ENCODE measurements at places on chromosomes 5 and 9.

- DNase-seq, result no peak
Measured at GRCh38 chr9:25917731-25918362, 239.6 kb upstream of the TUSC1 start.

DNA sequence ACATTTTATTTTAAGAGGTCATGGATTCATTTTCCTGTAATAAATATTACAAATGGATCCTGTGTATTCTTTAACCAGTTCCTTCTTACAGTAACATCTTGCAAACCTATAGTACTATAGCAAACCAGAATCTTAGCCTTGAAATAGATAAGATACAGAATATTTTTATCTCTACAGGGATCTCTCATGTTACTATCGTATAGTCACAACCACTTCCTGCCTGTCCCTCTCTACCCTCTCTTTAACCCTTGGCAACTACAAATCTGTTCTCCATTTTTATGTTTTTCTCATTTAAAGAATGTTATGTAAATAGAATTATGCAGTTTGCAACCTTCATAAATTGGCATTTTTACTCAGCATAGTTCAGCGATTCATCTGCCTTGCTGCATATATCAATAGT lies 454.0 kb downstream of the DIRAS2 start:
- no peak for DNase-seq

DNA sequence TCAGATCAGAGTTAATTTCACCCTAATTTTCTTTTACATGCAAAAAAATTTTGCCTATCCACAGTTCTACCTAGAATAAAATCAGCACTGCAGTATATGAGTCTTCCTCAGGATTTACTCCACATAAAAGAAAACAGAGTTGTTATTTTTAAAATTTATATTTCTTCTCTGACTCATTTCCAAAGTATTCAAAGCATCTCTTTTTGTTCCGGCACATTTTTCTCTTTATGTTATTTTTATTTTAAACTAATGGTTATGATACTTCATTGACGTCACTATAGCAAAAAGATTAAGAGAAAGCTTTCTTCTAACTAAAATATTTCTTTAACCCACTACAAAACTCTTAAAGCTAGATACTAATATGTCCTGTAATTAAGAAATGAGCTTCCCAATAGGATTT lies 590.4 kb downstream of the PRELID2 start:
- DNase-seq, result no peak

- DNase-seq, result no peak
Measured at GRCh38 chr9:90441814-90442213, 200.8 kb downstream of the DIRAS2 start.

- DNase-seq, result no peak
Measured at GRCh38 chr9:110742741-110743371, 74.3 kb downstream of the MUSK start.

GRCh38 chr5:157658893-157659292 lies 6.7 kb upstream of the SOX30 start:
- DNase-seq, result no peak

- DNase-seq, result no peak
Measured at GRCh38 chr5:68547056-68547455, 331.5 kb downstream of the PIK3R1 start.

GRCh38 chr5:132641241-132641723 lies 16.7 kb upstream of the IL13 start:
- no peak for DNase-seq

DNA sequence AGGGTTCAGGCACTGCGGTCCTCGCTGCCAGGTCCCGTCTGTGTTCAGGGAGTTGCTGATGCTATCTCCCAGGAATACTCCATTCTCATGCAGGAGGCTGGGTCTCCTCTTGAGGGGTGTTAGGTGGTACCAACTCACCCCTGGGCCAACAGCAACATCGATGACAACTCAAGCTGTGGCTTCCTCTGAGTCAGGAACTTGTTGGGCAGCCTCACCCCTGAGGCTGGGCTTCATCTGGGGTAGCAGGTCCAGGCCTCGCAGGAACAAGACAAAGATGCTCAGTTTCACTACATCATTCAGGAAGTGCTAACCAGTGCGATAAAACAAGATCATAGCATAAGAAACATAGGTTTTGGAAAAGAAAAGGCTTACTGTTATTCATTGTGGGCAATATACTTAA lies 125.9 kb downstream of the SYK start:
- no peak for DNase-seq

DNA sequence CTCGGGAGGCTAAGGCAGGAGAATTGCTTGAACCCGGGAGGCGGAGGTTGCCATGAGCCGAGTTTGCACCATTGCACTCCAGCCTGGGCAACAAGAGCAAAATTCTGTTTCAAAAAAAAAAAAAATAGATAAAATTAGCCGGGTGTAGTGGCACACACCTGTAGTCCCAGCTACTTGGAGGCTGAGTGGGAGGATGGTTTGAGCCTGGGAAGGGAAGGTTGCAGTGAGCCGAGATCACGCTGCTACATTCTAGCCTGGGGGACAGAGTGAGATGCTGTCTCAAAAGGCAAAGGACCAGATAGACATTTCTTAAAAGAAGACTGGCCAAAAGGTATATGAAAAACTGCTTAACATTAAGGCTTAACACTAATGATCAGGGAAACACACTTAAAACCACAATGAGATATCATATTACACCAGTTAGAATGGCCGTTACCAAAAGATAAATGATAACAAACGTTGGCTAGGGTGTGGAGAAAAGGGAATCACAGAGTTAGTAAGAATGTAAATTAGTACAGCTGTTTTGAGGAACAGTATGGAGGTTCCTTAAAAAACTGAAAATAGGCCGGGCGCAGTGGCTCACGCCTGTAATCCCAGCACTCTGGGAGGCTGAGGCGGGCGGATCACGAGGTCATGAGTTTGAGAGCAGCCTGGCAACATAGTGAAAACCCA lies 10.1 kb upstream of the MARVELD2 start:
- DNase-seq, result no peak

- DNase-seq, result no peak
Measured at GRCh38 chr5:150622157-150622556, 18.3 kb upstream of the SYNPO start.

DNA sequence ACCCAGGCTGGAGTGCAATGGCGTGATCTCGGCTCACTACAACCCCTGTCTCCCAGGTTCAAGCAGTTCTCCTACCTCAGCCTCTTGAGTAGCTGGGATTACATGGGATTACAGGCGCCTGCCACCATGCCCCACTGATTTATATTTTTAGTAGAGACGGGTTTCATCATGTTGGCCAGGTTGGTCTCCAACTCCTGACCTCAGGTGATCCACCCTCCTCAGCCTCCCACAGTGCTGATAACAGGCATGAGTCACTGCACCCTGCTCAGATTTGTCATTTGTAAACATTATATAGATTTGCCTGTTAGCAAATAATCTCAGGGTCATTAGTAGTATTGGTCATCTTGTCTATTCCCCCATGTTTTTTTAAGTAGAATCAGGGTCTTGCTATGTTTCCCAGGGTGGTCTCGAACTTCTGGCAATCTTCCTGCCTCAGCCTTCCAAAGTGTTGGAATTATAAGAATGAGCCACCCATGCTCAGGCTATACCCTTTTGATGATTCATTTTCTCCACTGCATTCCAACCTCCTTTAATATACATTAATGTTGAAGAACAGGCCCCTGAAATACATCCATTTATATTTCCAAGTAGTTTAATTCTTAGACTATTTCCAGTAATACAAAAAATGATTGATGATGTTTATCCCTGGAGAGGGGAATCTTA lies 17.3 kb downstream of the CENPH start:
- DNase-seq, result no peak

- DNase-seq, result no peak
Measured at GRCh38 chr5:172412724-172413286, 41.5 kb downstream of the SH3PXD2B start.

- DNase-seq, result no peak
Measured at GRCh38 chr9:107389617-107390071, 99.9 kb downstream of the KLF4 start.

- DNase-seq, result no peak
Measured at GRCh38 chr9:92712767-92713166, 42.8 kb upstream of the IPPK start.

DNA sequence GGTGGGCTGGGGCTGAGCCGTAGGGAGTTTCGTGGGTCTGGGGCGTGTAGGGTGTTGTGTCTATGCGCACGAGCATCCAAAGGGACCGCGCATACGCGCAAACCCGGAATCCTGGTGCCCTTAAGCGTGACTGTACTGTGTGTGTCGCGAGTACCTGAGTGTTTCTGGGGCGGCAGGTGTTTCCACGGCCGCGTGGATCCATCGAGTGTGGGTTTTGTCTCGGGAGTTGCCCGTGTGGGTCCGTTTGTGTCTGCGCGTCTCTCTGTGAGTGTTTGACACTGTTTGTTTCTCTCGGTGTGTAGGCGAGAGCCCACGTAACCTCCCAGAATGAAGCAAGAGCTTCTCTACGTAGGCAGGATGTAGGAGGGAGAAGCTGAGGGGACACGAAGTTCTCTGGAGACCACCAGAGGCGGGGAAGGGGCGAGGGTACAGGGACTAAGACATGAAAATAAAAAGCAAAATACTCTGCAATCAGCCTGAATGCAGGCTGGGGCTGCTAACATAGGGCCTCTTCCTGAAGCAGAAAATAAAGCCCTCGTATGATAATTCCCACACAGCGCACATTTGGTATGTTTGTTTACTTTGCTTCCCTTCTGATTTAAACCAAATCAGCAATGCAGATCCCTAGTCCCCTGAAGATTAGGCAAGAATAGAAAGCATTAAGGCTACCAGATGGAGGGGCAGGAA lies 588 bp upstream of the BRINP1 start:
- DNase-seq, result no peak

DNA sequence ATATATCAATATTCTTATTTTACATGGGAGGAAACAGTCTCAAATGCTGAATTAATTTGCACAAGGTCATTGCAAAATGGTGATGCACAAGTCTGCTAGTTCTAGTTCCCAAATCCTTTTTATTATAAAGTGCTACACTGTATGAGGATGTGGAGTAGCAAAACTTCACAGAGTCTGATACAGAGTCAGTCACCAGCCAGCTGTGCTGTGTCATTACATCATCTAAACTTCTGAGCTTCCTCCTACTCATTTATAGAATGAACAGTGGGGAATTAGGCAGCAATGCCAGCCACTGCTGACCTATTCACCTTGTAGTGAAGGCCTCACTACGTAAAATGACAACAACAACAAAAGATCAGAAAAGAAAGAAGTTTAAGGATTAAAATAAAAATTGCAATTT lies 357.8 kb downstream of the TMEM167A start:
- DNase-seq, result no peak

DNA sequence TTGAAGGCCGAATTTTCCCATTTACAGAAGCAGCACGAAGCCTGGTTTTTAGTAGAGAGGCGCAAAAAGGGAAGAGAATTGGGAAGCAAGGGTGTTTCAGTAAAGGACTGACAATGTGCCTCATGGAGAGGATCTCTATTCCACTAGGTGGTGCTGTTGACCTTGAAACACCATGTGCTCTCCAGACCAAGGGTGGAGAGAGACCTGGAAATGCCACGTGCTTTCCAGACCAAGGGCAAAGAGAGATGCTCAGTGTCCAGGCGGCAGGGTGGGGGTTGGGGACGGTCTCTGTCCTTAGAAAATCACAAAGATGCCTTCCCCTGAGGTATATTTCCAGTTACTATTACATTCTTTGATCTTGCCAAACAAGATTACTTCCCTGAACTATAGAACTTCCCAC lies 425.3 kb downstream of the CSNK1G3 start:
- DNase-seq, result no peak
